Peyer's patch (tissue), 4 donors: ENCODE measurements at places on chromosomes 1 and 21. TPM values are rescaled to one million over a fixed set of nuclear protein-coding genes. Genes with fewer than 3 reads are reported as not detected.

The OPRD1 gene
- total RNA-seq = not detected

GRCh38 chr1:229094476-229095311 lies 176.2 kb upstream of the RAB4A start:
- no peak for DNase-seq

The OR2L3 gene
- not detected for total RNA-seq

The RGS13 gene
- total RNA-seq = 11.9 TPM

DNA sequence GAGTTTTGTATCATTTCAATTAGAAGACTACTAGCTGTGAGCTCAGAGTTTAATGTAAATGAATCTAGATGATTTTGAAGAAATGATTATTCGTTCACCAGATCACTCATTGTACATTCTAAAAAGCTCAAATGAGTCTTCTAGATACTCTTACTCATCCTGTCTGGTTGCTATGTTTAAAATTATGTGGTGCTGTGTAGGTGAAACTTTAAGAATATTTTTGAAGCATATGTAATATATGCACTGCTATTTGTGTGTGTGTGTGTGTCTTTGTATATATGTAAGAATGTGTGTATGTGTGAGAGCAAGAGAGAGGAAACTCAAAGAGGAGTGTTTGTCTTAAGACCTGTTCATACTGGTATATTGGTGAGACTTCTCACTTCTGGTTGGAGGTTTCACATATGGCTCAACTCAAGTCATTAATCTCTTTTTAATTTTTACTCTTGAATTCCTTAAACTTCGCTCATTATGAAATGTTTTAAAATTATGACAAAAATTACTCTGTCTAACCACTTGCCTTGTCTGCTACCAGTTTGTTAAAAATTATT lies 8.6 kb upstream of the C1orf105 start:
- no peak for DNase-seq

GRCh38 chr1:185562461-185563359 lies 171.5 kb upstream of the HMCN1 start:
- DNase-seq = no peak

The OR2AK2 gene
- total RNA-seq = not detected

The ALPL gene
- 0.70 TPM for total RNA-seq

The PRDM2 gene
- total RNA-seq = 34.7 TPM

DNA sequence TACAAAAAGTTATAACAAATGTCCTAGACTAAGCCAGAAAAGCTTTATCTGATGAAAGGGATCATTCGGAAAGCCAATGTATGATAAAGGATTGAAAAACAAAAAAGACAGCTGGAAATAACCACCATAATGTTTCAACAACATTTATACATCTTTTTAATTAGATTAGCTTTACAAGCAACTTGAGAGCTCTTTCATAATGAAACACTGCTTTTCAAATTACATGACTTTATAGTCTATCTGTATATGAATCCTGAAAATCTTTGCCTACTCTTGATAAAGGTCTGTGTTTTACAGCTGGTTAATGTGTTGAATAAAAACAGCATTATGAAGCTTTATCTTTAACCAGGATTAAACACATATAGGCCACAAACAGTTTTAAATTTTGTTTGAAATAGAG lies 25.5 kb downstream of the SPRTN start:
- DNase-seq = no peak

DNA sequence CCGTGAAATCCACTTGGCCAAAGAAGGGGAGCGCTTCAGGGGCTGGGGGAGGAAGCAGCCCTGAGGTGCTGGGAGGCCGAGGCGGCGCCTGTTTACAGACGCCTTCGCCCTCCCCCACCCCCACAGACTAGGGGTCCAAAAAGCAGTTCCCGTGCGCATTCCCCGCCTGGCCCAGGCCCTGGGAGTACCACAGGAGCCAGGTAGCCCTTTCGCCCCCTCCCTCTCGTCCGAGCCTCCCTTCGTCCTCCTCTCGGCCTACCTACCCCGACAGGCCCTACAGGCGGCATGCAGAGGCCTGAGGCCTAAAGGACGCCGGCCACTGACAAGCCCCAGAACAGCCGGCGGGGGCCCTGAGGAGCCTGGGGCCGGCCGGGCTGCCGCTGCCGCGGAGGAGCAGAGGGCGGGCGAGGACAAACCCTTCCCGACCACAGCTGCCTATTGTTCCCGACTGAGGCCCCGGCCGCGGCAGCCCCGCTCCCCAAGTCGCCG lies 522 bp downstream of the RC3H1 start:
- DNase-seq = peak; percentile 74

DNA sequence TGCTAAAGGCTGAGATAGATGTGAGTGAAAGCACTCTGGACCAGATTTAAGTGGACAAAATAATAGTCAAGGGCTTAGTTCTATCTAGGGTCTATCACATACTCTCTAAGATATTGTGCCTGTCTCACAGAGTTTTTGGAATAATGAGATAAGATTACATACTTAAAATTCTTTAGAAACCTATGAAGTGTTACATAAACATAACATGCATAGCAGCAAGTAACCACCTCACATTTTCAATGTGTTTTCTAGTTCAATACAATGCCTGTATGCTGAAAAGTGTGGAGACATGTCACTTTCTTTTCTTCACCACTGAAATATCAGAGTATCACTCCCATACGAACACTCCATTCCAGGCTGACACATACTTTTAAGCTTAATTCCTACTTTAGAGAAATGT lies 16.2 kb downstream of the SDCCAG8 start:
- no peak for DNase-seq

- DNase-seq = no peak
These were observed 39.9 kb upstream of the INSL5 start for GRCh38 chr1:66840929-66841328.

DNA sequence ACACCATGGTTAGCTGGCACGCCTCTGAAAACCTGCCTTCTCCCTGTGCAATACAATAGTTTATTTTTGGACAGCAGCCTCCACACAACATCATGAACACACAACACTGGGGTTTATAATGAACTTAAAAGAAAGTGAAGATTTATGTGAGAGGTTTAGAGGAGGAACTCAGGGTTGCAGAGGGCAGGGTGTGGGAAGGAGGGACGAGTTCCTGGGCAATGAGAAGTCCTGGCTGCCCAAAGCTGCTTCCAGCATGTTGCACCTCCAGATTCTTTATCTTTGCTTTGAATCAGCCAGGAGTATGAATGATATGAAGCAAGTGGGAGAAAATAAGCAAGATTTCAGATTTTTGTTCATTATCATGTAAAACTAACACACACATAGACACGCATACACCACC lies 11.3 kb upstream of the LRRC8D start:
- DNase-seq = no peak

DNA sequence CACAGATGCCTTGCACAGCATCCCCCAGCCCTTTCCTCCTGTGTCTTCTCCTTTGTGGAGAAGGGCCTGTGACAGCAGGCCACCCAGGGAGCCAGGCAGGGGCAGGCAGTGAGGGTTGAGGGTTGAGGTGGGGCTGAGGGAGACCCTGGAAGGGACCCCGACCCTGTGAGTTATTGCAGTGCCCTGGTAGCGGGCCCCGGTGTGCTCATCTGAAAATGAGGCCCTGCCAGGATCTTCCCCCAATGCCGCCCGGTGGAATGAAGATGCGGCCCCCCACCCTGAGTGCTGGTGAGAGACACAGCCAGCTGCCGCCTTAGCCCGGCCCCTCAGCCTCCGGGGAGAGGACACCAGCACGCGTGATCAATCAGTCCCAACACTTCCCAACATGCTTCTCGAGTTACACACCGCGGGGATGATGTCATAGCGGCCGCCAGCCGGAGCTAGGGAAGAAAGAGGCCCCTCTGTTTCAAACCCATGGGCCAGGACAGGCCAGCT lies 36.2 kb upstream of the ACTRT2 start:
- DNase-seq = peak; percentile 26

DNA sequence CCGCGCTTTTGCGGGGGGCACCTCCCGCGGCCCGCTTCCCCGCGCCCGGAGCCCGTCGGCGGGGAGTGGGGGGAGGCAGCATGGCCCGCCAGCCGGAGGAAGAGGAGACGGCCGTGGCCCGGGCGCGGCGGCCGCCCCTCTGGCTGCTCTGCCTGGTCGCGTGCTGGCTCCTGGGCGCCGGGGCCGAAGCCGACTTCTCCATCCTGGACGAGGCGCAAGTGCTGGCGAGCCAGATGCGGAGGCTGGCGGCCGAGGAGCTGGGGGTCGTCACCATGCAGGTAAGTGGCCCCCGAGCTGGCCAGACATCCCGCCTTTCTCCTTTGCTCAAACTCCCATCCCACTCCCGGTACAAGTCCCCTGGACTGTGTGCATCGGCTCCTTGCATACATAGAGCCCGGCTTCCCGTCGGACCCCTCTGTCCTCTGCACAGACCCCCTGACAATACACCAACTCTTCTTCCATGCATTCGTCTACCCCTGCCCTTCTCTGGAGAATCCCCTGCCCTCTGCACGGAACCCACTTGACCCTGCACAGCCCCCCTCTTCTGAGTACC lies 812 bp downstream of the CACHD1 start:
- peak; percentile 54 for DNase-seq

The PTAFR gene
- total RNA-seq = 0.53 TPM

- DNase-seq = peak; percentile 81
These were observed 16.6 kb upstream of the EYA3 start for GRCh38 chr1:28104866-28105467.

- DNase-seq = no peak
These were observed 11.6 kb downstream of the SLC6A17 start for GRCh38 chr1:110161849-110162248.

The TNNT2 gene
- 0.40 TPM for total RNA-seq

GRCh38 chr1:224554620-224555259 lies 61.4 kb upstream of the CNIH3 start:
- DNase-seq = no peak
